Activated CD8-positive, alpha-beta T cell treated with anti-CD3 and anti-CD28 coated beads for 36 hours (primary cell): ENCODE measurements at places on chromosomes 7 and 10. TPM values are rescaled to one million over a fixed set of nuclear protein-coding genes. Genes with fewer than 3 reads are reported as not detected.
A peak's percentile ranks its signal among the peaks of the same experiment; 100 is the strongest.

GRCh38 chr7:28984631-28985030, 26.5 kb upstream of the TRIL start:
- no peaks in the 10 kb centered on the region for H3K4me1 ChIP-seq
- H3K27me3 ChIP-seq = peaks cover 12% of the 10 kb centered on the region
- H3K27ac ChIP-seq = no peak overlapping the region
- H3K36me3 ChIP-seq = no peaks in the 10 kb centered on the region
- no peak overlapping the region for H3K4me3 ChIP-seq
- no peak for DNase-seq

ADAM22 gene
- 2.3 TPM for total RNA-seq

MCM10 gene
- total RNA-seq = 69.0 TPM

- no peak overlapping the region for H3K4me3 ChIP-seq
- H3K36me3 ChIP-seq = no peaks in the 10 kb centered on the region
- no peaks in the 10 kb centered on the region for H3K4me1 ChIP-seq
- no peak for DNase-seq
- H3K27me3 ChIP-seq = no peaks in the 10 kb centered on the region
- no peak overlapping the region for H3K27ac ChIP-seq
Observed at GRCh38 chr7:81079746-81080145, 160.9 kb upstream of the SEMA3C start.

- H3K4me3 ChIP-seq = no peak overlapping the region
- no peaks in the 10 kb centered on the region for H3K4me1 ChIP-seq
- no peaks in the 10 kb centered on the region for H3K36me3 ChIP-seq
- no peak overlapping the region for H3K27ac ChIP-seq
Observed at GRCh38 chr7:80428161-80429054, 83.5 kb downstream of the GNAT3 start.

GRCh38 chr10:18303851-18304801, 163.9 kb downstream of the CACNB2 start:
- H3K27ac ChIP-seq = no peak overlapping the region
- H3K4me1 ChIP-seq = no peaks in the 10 kb centered on the region
- no peaks in the 10 kb centered on the region for H3K36me3 ChIP-seq
- H3K4me3 ChIP-seq = no peak overlapping the region
- no peak for DNase-seq
- H3K27me3 ChIP-seq = no peaks in the 10 kb centered on the region

GRCh38 chr7:84372155-84372621, 177.6 kb upstream of the SEMA3A start:
- no peak overlapping the region for H3K27ac ChIP-seq
- H3K36me3 ChIP-seq = no peaks in the 10 kb centered on the region
- peak; percentile 3 for DNase-seq
- H3K4me1 ChIP-seq = no peaks in the 10 kb centered on the region

MYH16 gene
- not detected for total RNA-seq

DENND2A gene
- total RNA-seq = not detected

DNA sequence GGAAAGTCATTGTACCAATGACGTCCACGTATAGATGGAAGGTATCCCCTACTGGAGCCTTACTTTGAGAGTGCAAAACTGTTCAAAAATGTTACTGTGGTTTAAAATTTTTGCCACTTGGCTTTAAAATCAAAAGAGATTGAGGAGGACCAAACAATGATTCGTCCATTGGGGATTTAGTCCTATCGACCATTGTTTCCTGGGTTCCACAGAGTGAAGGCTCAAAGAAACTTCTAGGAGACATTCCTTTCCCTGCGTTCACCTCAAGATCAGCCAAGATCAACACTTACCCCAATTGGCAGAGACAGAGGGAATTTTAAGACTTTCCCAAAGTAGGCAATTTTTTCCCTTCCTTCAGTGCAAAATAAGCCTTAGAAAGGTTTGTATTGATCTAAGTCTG, 152.3 kb downstream of the NEBL start:
- no peaks in the 10 kb centered on the region for H3K36me3 ChIP-seq
- no peak for DNase-seq
- H3K4me1 ChIP-seq = no peaks in the 10 kb centered on the region
- H3K27me3 ChIP-seq = no peaks in the 10 kb centered on the region
- H3K4me3 ChIP-seq = no peak overlapping the region

RASSF4 gene
- 1.8 TPM for total RNA-seq

CCDC172 gene
- total RNA-seq = not detected

GRCh38 chr7:124764051-124764846, 1.3 kb downstream of the GPR37 start:
- H3K27me3 ChIP-seq = peaks cover 49% of the 10 kb centered on the region
- H3K4me1 ChIP-seq = peaks cover 12% of the 10 kb centered on the region

TWIST1 gene
- 0.20 TPM for total RNA-seq

OR6V1 gene
- not detected for total RNA-seq
